Parietal lobe (tissue), 2 donors: ENCODE measurements at places on chromosomes 1 and 21. TPM values are rescaled to one million over a fixed set of nuclear protein-coding genes. Genes with fewer than 3 reads are reported as not detected.

DENND2C gene
- 0.94 TPM for total RNA-seq

C4BPA gene
- total RNA-seq: not detected

CACHD1 gene
- 16.9 TPM for total RNA-seq

ZMYND12 gene
- total RNA-seq: 0.63 TPM

IER5 gene
- total RNA-seq: 16.9 TPM

RCC1 gene
- total RNA-seq: 13.8 TPM

SPRR5 gene
- not detected for total RNA-seq

SLC25A34 gene
- 1.6 TPM for total RNA-seq

IFNLR1 gene
- total RNA-seq: under 0.01 TPM

PLA2G2F gene
- total RNA-seq: not detected

TDRD5 gene
- 1.9 TPM for total RNA-seq

TNFRSF25 gene
- 34.1 TPM for total RNA-seq

GLIS1 gene
- total RNA-seq: not detected

NLRP3 gene
- total RNA-seq: 0.63 TPM

HES3 gene
- not detected for total RNA-seq
